Left kidney (tissue), 8 donors: ENCODE measurements at places on chromosomes 7 and 10.

DNA sequence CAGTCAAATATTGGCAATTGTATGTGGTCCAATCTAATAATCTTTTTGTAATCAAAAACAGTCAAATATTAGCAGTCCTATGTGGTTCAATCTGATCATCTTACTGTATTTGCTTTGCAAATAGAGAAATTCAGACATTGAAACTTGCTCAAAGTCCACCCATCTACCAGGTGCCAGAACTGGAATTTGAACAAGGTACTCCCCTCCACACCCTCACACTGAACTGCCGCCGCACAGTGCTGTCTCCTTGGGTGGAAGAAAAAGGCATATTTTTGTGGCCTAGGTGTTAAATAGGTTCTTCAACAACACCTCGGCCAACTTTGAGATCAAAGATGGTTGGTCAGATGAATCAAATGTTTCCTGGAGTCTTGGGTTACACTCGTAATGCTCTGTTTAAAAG is 544.2 kb upstream of the GALNT17 start:
- no peak for DNase-seq

DNA sequence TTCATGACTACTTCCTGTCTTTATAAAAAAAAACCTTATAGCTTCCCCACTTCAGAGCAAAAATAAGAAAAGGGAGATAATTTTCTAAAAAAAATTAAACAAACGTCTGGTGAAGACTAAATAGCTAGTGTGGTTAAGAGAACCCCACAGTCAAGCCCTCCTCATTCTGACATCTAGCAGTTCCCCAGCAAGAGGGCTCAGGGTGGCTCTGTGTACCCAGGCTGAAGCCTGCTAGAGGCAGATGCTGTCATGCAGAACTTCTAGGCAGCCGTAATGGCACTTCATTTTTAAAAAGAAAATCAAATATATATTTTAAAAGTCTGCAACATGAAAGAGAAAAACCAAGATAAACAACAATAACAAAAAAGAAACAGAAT is 223.1 kb upstream of the KLF14 start:
- DNase-seq = no peak

- DNase-seq = no peak
Observed at GRCh38 chr7:29289156-29290021, 94.8 kb downstream of the CHN2 start.

DNA sequence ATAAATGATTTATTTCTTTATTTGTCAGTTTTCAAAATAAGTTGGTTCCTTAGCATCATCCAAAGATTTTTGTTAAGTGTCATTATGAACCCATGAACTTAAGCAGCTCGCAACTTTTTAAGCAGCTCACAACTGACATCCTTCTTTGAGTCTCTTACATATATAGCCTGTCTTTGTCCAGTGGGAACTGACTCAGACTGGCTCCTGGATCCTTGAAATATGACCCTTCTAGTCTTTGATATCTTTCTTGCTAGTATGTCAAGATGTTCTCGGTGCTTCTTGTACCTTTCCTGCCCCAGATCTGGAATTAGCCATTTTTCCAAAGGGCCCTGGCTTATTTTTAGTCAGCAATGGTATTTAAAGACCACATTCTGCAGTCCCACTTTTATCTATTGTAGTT is 53.9 kb upstream of the ARID5B start:
- DNase-seq = no peak

DNA sequence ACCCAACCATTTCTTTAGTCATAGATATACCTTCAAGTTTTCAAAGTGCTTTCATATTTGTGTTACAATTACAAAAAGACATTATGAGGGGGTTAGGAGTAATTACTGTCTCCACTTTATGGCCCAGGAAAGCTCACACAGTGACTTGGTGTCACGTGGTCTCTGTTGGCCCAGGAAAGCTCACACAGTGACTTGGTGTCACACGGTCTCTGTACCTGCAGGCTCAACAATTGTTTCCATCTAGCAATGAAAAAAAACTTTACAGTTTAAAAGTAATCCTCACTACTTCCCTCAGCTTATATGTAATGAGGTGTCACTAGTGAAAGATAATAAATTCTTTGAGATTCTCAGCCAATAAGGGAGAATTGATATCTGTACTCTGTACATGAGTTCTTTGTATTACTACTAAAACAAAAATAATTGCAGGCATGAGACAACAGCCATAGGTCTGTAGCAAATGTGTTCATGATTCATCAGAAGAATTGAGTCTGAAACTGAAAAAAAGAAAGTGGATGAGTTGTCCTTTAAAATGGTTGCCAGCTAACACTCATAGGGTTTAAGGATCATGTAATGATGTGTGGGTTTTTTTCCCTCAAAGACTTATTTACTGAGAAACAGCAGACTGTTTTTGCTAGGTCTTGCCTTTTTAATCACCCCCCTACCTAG is 10.9 kb downstream of the OGDH start:
- no peak for DNase-seq

DNA sequence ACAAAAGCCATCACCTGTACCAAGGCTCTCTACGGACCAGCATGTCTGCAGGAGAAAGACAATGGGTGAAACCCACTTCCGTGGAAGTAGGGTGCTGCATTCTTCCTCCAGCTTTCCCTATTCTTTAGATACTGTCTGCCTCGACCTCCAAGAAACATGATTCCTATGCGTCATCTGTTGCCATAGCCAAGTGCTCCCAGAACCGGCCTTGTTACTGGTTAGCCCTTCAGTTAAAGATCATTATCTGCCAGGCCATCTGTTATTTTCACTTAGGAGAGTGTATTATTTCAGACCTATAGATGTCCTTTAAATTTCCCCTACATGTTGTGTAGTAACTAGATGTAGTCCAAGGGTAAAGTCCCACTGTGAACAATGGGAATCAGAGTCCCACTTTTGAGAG is 89.0 kb upstream of the KIAA1217 start:
- DNase-seq = no peak

- DNase-seq = no peak
Observed at GRCh38 chr7:50695026-50695425, 87.7 kb downstream of the GRB10 start.

DNA sequence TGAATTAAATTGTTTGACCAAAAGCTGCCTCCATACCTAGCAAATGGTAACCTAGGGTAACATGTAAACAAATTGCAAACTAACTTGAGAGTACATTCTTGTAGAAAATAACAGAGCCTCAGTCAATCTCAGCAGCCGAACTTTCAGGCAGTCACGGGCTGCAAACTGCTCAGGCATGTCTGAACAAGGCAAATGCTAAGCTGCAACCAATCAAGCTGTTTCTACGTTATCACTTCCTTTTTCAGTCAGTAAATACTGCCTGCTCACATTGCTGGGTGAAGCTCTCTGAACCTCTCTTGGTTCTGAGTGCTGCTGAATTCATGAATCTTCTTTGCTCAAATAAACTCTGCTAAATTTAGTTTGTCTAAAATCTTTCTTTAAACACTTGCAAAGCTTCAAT is 1212.4 kb downstream of the SORCS1 start:
- DNase-seq = peak; percentile 58

DNA sequence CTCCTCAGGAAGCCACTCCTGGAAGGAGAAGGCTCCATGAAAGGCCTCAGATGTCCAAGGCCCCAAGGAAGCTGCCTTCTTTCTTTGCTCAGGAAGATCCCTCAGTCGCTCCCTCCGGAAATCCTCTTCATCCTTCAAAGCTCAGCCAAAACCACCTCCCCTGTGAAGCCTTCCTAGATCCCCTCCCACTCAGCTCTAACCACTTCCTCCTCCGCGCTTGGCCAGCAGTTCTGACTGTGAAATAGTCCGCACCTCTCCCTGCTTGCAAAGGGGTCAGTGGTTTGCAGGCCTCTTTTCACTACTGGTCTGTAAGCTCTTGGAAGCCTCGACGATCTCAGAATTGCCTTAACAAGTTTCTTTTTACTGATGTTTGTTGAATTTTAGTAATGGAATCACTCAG is 23.9 kb downstream of the PYROXD2 start:
- no peak for DNase-seq

DNA sequence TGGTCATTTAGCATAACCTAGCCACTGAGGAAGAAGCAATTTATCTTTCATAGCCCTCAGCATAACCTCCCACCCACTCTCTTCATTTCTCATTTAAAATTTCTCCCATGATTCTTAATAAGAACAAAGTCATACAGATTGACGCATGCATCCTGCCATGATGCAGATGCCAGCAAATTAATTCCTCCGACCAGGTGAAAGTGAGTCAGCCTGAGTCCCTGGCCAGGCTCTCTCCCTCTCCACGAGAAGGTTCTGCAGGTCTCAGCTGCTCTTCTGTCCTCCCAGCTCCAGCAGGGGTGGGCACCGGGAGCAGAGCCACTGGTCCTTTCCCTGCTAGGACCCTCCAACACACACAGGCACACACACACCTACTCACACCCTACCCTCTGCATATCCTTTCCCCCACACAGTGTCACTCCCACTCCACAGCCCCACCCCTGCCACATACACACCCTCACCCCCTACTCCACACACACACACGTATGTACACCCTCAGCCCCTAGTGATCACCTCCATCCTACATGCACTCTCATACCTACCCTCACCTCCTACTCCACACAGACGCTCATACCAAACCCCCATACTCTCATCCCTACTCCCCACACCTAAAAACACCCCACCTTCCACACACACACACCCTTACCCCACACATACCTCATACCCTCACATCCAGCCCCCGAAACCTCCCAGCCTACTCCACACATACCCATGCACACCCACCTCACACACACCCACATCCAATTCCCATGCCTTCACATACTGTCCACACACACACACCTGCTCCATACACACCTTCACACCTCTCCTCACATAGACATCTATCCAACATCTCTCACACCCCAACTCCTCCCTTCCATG is 78.0 kb downstream of the FAM13C start:
- no peak for DNase-seq

GRCh38 chr7:78489476-78490240 is 691.1 kb downstream of the PHTF2 start:
- DNase-seq = no peak

DNA sequence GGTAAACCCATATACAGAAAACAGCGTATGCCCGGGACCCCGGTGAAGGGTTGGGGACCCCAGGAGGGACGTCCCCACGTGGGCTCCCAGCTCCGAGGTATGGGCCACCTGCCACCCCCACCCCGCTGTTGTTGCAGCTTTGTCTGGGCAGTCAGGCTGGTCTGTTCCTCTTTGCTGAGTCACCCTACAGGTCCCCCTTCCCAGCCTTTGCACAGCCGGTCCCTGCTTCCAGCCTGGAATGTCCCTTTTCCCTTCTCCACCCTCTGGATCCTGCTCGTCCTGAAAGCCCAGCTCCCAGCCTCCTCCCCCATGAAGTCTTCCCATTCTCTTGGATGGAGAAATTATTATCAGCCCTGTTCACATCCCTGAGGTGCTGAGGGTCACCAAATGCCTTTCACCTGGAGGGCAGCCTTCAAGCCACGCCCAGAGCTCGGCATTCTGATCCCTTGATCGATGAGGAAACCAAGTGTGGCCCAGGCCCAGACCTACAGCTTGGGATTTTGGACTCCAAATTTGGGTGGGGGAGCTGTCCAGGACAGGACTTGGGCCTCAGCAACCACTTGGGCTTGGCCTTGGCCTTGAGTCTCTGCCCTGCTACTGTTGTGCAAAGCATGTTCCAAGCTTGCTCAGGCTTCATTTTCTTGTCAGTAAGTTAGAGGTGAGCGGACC is 2.6 kb downstream of the CLDN4 start:
- no peak for DNase-seq

DNA sequence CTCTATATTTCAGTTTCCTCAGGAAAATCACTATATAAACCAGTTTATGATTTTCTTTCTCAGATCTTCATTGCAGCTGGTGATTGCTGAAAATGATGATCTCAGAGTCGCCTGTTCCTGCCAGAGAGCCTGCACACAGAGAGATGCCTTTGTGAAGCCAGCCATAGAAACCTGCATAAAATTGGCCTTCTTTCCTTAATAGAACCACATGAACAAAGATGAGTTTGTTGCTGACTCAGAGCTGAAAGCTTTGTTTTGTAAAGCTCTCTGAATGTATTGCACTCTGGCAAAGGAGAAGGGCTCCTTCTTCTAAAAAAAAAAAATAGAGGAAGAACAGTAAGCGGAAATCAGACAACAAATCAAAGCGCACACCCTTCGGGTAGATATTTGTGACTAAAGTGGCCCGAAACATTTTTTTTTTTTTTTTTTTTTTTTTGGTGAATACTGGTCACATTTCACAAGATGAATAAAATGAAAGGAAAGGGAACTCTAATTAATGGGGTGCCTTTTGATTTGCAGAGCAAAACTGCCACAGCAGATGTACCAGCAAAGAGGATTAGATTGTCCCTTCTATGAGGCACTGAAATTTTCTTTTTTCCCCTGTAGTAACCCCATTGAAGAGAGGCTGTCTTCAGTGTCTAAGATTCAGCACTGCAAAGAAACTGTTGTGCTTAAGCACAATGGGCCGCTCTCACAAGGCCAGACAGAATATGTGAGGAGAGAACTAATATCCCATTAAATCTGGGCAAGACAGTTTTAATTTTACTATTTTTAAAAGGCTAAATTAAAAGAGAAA is 75.1 kb upstream of the PTPRZ1 start:
- no peak for DNase-seq

- no peak for DNase-seq
Observed at GRCh38 chr10:69665474-69666320, 35.6 kb downstream of the FAM241B start.

- DNase-seq = no peak
Observed at GRCh38 chr10:12042409-12042796, 206 bp downstream of the UPF2 start.

- no peak for DNase-seq
Observed at GRCh38 chr10:102738692-102739121, 5.0 kb upstream of the WBP1L start.

GRCh38 chr10:101453791-101454718 is 100.1 kb downstream of the BTRC start:
- DNase-seq = no peak

GRCh38 chr10:118669020-118669791 is 73.8 kb upstream of the PRLHR start:
- DNase-seq = peak; percentile 53

DNA sequence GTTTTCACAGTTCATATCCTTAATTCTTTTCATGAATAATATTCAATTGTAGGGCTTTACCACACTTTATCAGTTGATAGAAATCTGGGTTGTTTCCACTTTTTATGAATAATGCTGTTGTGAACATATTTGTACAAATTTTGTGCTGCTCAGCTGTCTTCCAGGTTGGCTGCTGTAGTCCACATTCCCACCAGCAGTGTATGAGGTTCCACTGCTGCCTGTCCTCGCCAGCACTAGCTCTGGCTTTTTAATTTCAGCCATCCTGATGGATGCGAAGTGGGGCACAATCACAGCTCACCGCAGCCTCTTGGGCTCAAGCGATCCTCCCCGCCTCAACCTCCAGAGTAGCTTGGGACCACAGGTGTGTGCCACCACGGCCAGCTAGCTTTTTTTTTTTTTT is 32.8 kb downstream of the NUDT5 start:
- no peak for DNase-seq
